ENCODE measurements at places on chromosomes 5 and 9.
A peak's percentile ranks its signal among the peaks of the same experiment; 100 is the strongest.

DNA sequence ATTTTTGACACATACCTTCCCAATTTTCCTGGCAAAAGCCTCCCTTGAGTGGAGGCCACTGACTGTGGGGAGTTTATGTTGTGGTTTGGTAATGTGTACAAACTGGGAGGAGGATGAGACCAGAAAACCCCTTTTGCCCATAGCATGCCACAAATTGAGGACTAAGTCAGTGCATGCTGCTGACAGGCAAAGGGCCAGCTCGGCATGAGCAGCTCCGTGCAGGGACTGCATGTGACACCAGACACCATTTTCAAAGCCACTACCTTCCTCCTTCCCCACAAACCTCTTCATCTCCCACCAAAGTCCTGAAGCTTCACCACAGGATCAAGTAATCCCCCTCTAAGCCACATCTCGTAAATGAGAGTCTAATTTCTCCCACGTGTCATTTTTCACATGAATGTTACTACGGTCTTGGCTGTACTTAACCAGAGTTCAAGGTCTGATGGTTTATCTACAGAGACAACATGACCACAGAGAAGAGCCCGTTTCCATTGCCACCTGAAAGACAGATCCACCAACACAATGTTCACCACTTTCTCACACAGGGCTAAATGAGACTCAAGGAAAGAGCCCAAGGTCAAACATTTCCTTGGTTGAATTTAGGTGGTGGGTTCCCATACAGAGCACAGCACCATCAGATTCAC lies 106.5 kb downstream of the NFIB start:
- DNase-seq, result no peak

GRCh38 chr5:883475-884181 lies 9.0 kb downstream of the BRD9 start:
- no peak for DNase-seq

GRCh38 chr5:78661691-78662090 lies 13.1 kb upstream of the LHFPL2 start:
- no peak for DNase-seq

GRCh38 chr9:129386812-129387177 lies 208.7 kb upstream of the IER5L start:
- no peak for DNase-seq

DNA sequence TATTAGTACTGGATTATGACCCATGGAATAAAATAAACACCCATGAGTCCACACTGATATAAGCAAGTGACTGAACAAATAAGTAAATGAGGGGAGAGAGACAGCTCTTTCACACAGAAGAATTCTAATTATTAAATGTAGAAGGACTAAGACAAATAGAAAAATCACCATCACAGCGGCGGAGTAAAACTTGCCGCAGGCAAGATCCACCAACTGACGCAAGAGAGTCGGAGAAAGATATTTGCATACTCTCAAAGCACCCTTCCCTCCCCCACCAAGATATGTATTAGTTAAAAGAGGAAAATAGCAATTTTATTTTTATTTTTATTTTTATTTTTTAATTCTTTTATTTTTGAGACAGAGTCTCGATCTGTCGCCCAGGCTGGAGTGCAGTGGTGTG lies 14.6 kb upstream of the N4BP3 start:
- no peak for DNase-seq

GRCh38 chr5:54317511-54318260 lies 7.3 kb upstream of the ARL15 start:
- DNase-seq, result no peak

DNA sequence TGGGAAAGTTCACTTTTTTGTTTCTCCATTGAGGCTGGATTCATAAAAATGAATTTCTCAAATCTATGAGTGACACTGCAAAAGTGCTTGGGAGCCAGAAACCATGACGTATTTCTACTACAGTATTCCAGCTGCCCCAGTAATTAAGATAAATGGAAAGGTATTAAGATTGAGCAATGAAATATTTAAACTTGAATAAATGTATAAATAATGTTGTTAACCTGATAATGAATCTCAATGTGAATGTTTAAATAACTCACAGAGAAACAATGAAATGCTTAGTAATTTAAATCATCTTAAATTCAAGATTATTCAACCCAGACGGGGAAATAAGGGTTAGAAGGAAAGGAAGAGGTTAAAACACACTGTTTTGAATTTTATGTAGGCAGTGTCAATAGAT lies 11.2 kb upstream of the SRP19 start:
- no peak for DNase-seq

DNA sequence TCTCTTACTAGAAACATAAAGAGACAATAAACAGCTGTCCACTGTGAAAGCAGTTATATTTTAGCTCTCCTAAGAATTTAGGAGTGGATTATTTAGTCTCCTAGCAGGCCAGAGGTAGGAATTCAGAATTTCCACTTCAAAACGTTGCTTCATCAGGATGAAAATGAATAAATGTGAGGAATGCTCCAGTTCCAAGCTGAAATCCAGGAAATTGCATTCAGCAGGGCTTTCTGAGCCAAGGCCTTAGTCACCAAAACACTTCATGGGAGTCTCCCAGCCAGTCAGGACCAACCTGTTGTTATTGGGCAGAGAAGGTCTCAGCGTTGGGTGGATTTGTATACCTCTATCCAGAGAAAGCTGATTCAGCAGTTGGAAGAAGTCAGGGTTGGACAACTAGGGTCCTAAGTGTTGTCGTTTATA lies 1040.3 kb downstream of the TLE1 start:
- peak; percentile 35 for DNase-seq

DNA sequence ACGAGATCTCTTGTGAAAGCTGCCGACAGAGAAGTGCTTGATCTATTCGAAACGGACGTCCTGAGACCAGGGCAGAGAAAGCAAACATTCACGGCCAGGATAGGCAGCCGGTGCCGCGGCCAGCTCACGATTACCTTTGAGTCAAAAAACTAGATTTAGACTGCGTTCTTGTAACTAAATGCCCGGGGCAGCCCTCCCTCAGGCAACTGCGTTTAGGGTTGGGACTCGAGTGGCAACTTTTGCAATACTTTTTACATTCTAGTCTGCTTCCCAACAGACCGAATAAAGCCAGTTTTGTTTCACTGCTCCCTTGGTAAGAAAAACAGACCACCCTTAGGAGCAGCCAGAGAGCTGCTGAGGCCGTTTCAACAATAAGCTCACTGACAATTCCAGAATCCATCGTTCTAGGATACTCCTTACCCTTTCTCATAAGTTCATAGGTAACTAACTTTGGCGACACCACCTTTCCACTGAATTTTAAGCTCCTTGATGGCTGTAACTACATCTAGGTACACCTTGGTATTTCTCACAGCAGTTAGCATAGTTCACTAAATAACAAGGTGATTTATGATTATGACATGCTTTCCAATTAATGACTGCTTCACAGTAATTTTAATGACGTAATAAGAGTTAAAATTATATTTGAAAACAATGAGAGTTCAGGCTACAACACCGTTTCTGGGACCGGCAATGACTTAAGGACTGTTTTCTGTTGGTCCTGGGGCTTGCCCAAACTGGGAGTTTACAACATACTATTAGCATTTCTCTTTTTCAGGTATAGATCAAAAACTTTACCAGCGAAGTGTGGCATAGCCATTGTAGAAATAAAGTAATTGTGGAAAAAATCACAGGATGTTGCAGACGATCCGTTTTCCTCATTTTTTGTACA lies 899 bp upstream of the RAPGEF6 start:
- DNase-seq, result peak; percentile 19

DNA sequence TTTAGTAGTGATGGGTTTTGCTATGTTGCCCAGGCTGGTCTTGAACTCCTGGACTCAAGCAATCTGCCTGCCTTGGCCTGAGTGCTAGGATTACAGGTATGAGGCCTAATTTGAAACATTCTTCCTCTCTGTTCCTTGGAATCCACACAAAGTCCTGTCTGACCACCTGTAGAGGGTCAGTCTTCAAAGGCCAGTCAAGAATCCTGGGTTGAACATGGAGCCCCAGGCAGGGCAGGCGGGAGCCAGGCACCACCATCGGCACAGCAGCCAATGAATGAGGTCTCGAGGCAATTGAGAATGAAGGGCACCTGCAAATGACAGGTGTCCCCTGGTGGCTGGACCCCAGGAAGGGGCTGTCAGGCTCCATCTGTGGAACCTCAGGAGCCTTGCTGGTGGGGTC lies 17.4 kb upstream of the NCS1 start:
- no peak for DNase-seq

GRCh38 chr5:10474521-10475075 lies 32.9 kb downstream of the ROPN1L start:
- DNase-seq, result no peak

DNA sequence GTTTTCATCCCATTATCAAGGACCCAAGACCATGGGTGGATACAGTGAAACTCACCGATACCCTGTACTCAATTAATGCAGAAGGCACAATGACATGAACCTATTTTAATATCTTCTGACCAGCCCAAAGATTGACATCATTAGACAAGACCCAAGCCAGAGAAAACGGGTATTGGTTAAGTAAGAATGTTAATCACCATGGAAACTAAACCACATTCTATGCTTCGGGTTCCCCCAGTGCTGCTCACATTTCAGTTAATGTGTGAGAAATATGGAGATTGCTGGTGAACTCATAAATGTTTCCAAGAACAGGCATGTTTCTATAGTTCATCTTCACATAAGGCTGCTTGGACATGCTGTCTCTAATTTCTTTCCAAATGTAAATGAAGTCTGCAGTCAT lies 77.0 kb downstream of the IRX2 start:
- no peak for DNase-seq

GRCh38 chr5:118862596-118862995 lies 125.8 kb downstream of the DTWD2 start:
- no peak for DNase-seq

Data from urothelium cell line (cell line).